ENCODE measurements at places on chromosomes 13 and 19.

- no peak for DNase-seq
Observed at GRCh38 chr19:14441041-14441938, 8.2 kb downstream of the PKN1 start.

DNA sequence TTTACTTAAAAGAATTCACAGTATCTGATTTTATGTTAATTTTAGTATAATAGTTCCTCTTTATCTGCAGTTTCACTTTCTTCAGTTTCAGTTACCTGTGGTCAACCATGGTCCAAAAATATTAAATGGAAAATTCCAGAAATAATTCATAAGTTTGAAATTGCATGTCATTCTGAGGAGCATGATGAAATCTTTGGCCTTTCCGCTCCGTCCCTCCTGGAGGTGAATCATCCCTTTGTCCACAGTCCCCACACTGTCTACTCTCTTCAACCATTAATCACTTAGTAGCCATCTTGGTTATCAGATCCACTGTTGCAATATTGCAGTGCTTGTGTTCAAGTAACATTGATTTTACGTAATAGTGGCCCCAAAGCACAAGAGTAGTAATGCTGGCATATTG lies 26.9 kb downstream of the SLITRK6 start:
- no peak for DNase-seq

DNA sequence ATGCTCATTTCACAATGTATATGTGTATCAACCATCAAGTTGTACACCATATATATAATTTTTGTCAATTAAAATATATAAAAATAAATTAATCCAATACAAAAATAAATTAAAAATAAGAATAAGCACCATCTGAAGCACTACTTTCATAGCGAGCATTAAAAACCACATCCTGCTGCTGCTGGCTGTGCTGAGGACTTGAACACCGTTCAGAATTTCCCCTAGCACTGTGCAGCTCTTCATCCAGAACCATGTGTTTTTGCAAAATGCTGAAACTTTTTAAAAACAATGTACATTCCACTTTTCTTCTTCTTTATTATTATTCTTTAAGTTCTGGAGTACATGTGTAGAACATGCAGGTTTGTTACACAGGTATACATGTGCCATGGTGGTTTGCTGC lies 40.0 kb upstream of the FOXO1 start:
- no peak for DNase-seq

DNA sequence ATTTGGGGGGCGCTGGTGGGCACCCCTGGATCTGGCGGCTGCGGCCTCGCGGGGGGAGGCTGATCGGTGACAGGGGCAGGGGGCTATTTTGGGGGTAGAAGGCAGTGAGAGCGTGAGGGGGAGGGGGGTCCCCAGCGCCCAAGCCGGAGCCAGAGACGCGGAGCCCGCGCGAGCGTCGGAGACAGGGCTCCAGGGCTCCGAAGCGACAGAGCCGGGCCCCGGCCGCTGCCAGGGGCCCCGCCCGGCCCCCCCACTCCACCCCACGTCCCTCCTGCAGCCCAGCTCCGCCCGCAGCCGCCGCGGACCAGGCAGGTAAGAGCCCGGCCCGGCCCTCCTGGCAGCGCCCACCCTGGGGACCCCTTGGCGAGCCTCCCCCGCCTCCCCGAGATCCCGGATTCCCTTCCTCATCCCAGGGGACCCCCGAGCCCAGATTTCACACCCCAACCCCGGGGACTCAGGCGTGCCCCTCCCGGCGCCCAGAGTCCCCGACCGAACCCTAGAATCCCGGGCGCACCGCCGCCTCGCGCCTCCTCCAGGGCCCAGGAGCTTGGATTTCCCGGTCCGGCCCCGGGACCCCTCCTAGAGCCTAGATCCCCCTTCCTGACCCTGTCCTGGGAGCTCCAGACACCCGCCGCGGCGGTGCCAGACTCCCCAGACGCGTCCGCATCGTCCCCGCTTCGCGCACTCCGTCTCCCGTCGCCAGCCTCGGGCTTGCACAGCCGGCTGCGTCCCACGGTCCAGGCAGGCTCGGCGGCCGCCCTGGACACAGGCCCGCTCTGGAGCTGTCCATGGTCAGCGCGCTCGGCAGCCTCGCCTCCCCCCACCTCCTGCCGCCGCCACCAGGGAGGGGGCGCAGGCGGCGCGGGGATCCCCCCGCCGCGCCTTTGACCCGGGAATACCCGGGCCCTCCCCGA lies at the start of gene PPFIA3:
PPFIA3 (plus strand) TSS at position 134 of the 914 bp plus-strand sequence. CDS start 8,330 bp downstream, outside the sequence.
- DNase-seq, result no peak

- DNase-seq, result no peak
Observed at GRCh38 chr13:80361298-80361697, 20.4 kb upstream of the SPRY2 start.

DNA sequence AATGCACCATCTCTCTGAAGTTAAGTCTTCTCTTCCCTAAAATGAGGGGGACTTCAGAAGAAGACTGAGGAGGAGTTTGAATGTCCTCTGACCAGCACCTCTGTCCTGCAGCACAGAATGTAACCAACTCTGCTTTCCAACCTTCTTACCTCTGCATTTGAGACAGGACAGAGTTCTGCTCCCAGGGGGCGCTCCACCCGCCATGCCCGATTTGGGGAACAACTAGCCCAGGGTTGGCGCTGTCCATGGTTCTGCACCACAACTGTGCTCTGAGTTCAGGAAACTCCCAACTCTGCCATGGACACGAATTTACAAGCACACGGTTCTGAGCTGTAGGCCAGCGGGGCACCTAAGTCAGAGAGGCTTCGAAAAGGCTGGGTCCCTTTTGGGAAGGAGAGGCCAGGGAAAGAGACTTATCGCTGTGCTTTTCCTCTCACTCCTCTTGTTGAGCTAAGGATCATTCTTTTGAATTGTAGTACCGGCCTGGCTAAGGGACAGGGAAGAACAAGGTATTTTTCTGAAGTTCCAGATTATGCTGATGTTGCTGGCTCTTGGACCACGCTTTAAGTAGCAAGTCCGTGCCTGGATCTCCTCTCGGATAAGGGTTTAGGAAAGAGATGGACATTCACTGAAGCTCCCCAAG lies 22.2 kb downstream of the SIGLEC5 start:
- peak; percentile 93 for DNase-seq

GRCh38 chr19:11479898-11480714 lies 740 bp downstream of the ELAVL3 start:
- no peak for DNase-seq

Data from HL-60 (cell line).